ENCODE measurements at places on chromosomes 6 and 20. TPM values are rescaled to one million over a fixed set of nuclear protein-coding genes. Genes with fewer than 3 reads are reported as not detected.

GRCh38 chr6:43714311-43715055 lies 26.9 kb upstream of the MRPS18A start:
- H3K36me3 ChIP-seq: no peaks in the 10 kb centered on the region
- no peak for DNase-seq
- H3K27me3 ChIP-seq: no peaks in the 10 kb centered on the region
- H3K4me3 ChIP-seq: no peak overlapping the region

DNA sequence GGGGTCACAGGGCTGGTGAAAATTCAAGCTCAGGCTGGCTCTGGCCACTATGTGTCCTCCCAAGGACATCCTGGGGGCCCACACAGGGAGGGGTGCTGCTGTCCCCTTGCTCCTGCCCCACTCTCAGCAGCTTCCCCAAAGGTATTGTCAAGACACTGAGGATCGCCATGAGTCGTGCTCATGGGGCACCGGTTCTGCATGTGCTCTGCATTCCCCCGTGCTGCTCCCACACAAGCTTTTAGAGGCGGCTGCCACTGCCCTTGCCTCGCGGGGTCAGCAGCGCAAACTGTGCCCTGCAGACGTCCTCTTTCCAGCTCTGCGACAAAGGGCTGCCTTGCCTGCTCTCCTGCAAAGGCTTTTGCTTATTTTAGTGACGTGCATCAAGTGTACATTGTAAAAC lies 179.8 kb downstream of the ERMARD start:
- H3K4me3 ChIP-seq: no peak overlapping the region
- H3K36me3 ChIP-seq: no peaks in the 10 kb centered on the region
- DNase-seq: no peak
- H3K27me3 ChIP-seq: no peaks in the 10 kb centered on the region
- H3K27ac ChIP-seq: no peak overlapping the region

GRCh38 chr20:2707353-2708072 lies 14.9 kb downstream of the EBF4 start:
- no peak overlapping the region for H3K27ac ChIP-seq
- no peaks in the 10 kb centered on the region for H3K27me3 ChIP-seq
- H3K36me3 ChIP-seq: no peaks in the 10 kb centered on the region
- DNase-seq: no peak

GINS1 gene
- not detected for total RNA-seq

OOEP gene
- not detected for total RNA-seq

DNA sequence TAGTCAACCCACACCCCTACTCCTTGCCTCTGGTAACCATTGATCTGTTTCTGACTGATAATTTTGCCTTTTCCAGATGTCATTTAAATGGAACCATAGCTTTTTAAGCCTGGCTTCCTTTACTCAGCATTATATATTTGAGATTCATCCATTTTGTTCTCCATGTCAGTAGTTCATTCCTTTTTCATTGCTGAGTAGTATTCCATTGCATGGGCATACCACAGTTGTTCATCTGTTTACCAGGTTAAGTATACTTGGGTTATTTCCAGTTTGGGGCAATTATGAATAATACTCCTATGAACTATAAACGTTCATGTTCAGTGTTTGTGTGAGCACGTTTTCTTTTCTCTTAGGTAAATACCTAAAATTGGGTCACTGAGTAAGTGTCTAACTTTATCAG lies 25.1 kb downstream of the FGD2 start:
- no peak overlapping the region for H3K4me3 ChIP-seq
- no peaks in the 10 kb centered on the region for H3K4me1 ChIP-seq
- no peaks in the 10 kb centered on the region for H3K36me3 ChIP-seq
- H3K27me3 ChIP-seq: no peaks in the 10 kb centered on the region
- DNase-seq: no peak

CDSN gene
- not detected for total RNA-seq

GRCh38 chr20:57870597-57871236 lies 160.9 kb upstream of the PMEPA1 start:
- H3K27me3 ChIP-seq: no peaks in the 10 kb centered on the region
- no peak for DNase-seq
- no peak overlapping the region for H3K27ac ChIP-seq
- no peak overlapping the region for H3K4me3 ChIP-seq
- H3K36me3 ChIP-seq: no peaks in the 10 kb centered on the region

DNA sequence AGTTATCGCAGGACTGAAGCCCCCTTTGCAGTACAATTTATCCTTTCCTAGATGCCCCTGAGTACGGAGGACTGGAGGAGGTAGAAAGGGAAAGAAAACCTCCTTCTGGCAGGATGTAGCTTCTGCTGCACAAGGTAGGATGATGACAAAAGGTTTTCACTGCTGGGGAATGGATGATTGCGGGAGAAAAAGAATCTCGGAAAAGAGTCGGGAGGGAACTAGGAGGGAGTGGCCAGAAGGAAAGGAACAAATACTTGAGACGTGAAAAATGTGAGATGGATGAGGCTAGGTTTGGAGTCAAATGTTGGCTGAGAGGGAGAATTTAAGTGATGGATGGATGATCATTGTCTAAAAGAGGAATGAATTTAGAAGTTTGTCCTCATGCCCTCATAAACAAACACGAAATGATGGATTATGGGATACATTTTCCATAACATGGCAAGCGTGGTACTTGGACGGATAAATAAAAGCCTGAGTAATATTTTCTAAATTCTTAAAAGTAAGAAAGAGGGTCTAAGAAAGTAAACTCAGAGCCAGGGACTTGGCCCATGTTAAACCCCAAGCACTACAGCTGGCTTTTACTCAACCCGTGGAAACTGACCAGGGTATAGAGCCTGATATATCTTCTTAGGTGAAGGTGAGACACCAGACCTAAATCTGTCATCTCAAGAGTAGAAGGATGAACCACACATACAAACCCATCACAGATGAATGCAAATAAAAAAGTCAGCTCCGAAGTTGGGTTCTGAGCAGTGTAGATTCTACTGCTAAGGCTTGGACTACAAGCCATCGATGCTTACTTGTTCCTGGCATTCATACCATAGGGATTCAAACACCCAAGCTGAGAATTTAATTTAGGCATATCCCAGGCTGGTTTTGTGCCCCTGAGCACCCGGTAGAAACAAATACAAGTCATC lies 72.4 kb downstream of the HFE start:
- peak overlapping the region; percentile 99 for H3K27ac ChIP-seq
- peak overlapping the region; percentile 64 for H3K4me3 ChIP-seq
- no peaks in the 10 kb centered on the region for H3K27me3 ChIP-seq
- H3K4me1 ChIP-seq: peaks cover 14% of the 10 kb centered on the region

GRCh38 chr6:166786704-166787293 lies 159.7 kb upstream of the RPS6KA2 start:
- no peaks in the 10 kb centered on the region for H3K36me3 ChIP-seq
- H3K27ac ChIP-seq: no peak overlapping the region
- no peaks in the 10 kb centered on the region for H3K27me3 ChIP-seq
- DNase-seq: no peak

GRCh38 chr6:79266051-79266450 lies 31.6 kb upstream of the HMGN3 start:
- no peaks in the 10 kb centered on the region for H3K36me3 ChIP-seq
- no peak overlapping the region for H3K27ac ChIP-seq
- no peak for DNase-seq
- H3K4me3 ChIP-seq: no peak overlapping the region
- no peaks in the 10 kb centered on the region for H3K4me1 ChIP-seq

GRCh38 chr6:114084327-114084890 lies 113.5 kb upstream of the HDAC2 start:
- H3K27me3 ChIP-seq: no peaks in the 10 kb centered on the region
- H3K36me3 ChIP-seq: no peaks in the 10 kb centered on the region

GRCh38 chr6:43011207-43011606 lies 2.5 kb downstream of the MEA1 start:
- peaks cover 53% of the 10 kb centered on the region for H3K36me3 ChIP-seq
- DNase-seq: no peak
- H3K27me3 ChIP-seq: no peaks in the 10 kb centered on the region
- H3K4me3 ChIP-seq: no peak overlapping the region

PI3 gene
- total RNA-seq: not detected

DNA sequence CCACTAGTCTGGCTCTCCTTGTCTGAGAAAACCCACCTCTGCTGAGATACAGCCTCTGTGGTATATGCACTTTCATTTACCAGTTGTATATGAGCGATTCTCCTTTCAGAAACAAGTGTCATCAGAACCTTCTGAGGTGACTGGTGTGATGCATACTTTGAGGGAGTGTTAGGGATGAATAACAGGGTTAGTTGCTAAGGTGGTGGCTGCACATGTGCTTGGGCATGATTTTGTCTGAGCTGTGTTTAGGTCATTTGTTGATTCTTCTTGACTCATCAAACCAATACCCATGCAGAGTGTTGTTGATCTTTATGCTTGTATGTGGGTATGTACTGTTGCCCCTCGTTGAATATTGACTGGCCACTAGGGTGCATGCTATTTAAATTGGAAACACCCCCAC lies 25.7 kb downstream of the DTD1 start:
- H3K27ac ChIP-seq: no peak overlapping the region
- H3K4me1 ChIP-seq: peaks cover 10% of the 10 kb centered on the region
- no peaks in the 10 kb centered on the region for H3K27me3 ChIP-seq

PRL gene
- not detected for total RNA-seq

DNA sequence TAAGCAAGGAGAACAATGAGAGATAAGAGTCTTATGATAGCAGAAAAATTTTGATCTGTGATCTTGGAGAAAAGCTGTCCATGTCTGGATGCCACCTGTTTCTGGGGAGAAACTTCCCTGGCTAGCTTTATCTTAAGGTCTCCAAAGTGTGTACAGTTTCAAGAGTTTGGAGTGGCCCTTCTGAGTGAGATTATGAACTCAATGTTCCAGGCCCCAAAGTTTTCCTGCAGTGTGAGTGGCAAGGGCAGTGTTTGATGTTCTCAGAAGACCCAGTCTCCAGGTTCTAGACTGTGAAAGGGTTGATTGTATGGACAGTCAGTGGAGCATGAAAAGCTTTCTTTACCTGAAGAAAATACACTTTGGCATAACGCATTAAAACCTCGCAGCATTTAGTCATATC lies 121.7 kb downstream of the OLIG3 start:
- H3K4me3 ChIP-seq: no peak overlapping the region
- H3K36me3 ChIP-seq: no peaks in the 10 kb centered on the region
- H3K4me1 ChIP-seq: no peaks in the 10 kb centered on the region
- H3K27ac ChIP-seq: no peak overlapping the region
- H3K27me3 ChIP-seq: no peaks in the 10 kb centered on the region

- no peak for DNase-seq
- no peaks in the 10 kb centered on the region for H3K4me1 ChIP-seq
- H3K4me3 ChIP-seq: no peak overlapping the region
- H3K27me3 ChIP-seq: no peaks in the 10 kb centered on the region
- H3K27ac ChIP-seq: no peak overlapping the region
Observed at GRCh38 chr6:57224769-57225515, 2.8 kb upstream of the RAB23 start.

CENPW gene
- not detected for total RNA-seq

DNA sequence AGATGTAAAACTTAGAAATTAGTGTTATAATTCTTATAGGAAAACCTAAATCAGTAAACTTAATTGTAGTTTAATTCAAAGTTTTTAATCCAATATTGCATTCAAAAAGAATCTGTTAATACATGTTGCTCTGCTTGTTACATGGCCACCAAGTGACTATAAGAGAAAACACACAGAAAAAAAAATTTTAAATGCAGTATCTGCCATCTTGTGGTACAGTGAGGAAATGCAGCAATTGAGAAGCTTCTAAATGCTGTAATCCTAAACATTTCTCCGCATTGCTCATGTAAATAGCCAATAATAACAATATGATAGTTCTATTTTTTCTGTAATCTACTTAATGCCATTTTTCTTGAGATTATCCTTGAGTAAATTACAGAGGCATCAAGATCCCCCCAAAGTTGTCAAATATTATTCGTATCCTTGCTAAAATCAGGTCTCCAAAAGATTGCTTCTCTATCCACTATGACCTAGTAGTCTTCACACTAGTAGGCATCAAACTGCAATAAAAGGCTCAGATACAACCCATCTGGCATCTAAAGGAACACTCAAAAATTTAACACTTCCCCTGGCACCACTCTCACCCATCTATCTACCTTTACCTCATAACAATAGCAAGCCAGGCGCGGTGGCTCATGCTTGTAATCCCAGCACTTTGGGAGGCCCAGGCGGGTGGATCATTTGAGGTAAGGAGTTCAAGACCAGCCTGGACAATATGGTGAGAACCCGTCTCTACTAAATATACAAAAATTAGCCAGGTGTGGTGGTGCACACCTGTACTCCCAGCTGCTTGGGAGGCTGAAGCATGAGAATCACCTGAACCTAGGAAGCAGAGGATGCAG lies 34.6 kb downstream of the HDAC2 start:
- H3K4me3 ChIP-seq: no peak overlapping the region
- peaks cover 26% of the 10 kb centered on the region for H3K36me3 ChIP-seq
- H3K4me1 ChIP-seq: no peaks in the 10 kb centered on the region
- no peaks in the 10 kb centered on the region for H3K27me3 ChIP-seq
- DNase-seq: no peak

SMLR1 gene
- not detected for total RNA-seq

DNA sequence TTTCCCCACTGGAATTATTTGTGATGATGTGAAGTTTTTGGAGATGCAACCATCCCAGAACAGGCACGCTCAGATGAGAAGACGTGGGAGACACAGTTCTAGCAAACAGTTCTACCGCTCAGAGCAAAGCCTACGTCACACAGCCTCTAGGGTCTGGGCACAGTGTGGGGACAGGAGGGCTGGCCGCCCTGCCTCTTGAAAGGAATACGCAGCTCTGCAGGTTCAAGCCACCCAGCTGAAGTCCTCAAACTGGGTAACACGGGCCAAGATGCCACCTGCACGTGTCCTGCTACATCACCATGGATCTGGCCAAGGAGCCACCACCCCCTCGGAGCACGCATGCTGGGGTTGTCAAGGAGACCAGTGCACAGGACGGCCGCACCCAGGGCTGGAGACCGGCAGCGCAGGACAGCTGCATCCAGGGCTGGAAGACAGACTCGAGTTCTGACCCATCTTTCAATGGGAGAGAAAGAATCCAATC lies 75.0 kb downstream of the NOL4L start:
- no peaks in the 10 kb centered on the region for H3K4me1 ChIP-seq
- no peak overlapping the region for H3K4me3 ChIP-seq
- H3K36me3 ChIP-seq: no peaks in the 10 kb centered on the region
- DNase-seq: no peak

RIMS1 gene
- not detected for total RNA-seq

DNA sequence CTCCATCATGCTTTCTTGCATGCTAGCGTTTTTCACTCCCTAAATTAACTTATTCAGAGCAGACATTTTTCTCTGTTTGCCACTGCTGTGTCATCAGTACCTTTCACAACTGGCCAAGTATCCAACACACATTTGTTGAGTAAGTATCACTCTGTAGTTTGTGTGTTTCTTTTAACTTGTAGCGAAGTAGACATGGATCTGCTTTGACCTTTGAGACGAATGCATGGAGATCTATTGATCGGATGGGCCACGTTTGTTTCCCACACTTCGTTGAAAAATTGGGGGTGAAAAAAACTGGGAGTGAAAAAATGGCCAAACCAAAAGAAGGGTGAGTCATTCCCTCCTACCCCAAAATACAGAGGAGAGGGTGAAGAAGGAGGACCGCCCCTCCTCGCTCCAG lies 12.9 kb upstream of the SLC9A8 start:
- no peak overlapping the region for H3K4me3 ChIP-seq
- H3K36me3 ChIP-seq: no peaks in the 10 kb centered on the region
- DNase-seq: no peak
- no peak overlapping the region for H3K27ac ChIP-seq
- H3K4me1 ChIP-seq: no peaks in the 10 kb centered on the region

Measured in ascending aorta (tissue), 2 donors.